ENCODE measurements at places on chromosomes 7 and 10.

GRCh38 chr7:5633161-5634106 is 148.0 kb downstream of the RNF216 start:
- no peak for DNase-seq

DNA sequence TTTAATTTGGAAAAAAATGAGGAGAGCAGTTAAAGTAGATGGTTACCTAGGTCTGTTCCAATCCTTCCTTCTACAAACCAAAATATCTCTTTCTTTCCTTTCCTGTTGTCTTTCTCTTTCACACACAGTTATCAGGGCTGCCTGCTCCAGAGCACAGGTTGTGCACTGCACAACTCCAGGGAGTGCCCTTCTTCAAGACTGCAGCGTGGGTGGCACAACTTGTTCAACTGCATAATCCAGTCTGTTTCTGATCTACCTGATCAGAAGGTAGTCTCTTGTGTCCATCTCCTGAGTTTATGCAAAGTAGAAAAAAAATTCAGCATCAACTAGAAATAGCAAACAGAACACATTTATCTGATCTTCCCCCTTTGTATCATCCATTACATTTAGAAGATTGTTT is 78.1 kb upstream of the COL13A1 start:
- DNase-seq, result no peak

DNA sequence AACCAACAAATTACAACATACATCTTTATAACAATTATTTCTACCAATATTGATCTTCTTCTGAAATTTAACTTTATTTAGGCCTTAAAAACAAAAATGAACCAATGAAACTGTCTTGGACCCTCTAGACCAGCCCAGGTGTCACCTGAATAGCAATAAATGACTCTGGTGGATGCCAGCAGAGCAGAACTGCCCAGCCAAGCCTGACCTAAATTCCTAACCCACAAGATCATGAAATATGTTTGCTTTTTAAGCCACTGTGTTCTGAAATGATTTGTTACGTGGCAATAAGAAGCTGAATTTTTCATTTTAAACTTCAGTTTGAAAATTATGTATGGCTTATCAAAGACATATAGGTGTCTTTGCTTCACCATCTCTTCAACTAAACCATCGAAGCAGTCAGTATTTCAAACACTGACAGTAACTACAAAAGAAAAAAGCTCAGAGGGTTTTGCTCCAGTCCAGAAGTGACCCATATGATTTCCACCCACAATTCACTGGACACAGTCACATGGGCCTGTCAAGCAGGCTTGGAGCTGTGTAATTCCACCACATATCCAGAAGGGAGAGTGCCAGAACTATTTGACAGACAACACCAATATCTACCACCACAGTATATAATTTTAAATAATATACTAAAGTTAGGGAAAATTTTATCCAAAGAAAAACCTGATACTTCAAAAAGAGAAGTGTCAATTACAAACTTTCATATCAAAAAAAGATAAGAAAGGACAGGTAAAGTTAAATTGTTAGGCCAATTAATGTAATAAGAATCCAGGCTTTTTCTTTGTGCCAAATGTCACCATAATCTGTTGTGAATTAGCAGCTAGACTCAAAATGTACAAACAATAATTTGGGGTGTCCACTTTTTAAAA is 94.5 kb downstream of the KMT2C start:
- DNase-seq, result peak; percentile 36

DNA sequence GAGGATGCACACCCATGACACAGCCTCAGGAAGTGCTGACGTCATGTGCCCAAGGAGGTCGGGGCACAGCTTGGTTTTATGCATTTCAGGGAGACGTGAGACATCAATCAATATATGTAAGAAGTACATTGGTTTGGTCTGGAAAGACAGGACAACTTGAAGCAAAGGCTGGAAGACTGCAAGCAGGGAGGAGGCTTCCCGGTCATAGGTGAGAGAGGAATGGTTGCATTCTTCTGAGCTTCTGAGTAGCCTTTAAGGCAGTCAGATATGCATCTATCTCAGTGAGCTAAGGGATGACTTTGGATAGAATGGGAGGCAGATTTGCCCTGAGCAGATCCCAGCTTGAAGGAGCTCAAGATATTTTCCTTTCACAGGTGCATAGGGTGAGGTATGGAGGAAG is 349.5 kb downstream of the TYW1 start:
- no peak for DNase-seq

DNA sequence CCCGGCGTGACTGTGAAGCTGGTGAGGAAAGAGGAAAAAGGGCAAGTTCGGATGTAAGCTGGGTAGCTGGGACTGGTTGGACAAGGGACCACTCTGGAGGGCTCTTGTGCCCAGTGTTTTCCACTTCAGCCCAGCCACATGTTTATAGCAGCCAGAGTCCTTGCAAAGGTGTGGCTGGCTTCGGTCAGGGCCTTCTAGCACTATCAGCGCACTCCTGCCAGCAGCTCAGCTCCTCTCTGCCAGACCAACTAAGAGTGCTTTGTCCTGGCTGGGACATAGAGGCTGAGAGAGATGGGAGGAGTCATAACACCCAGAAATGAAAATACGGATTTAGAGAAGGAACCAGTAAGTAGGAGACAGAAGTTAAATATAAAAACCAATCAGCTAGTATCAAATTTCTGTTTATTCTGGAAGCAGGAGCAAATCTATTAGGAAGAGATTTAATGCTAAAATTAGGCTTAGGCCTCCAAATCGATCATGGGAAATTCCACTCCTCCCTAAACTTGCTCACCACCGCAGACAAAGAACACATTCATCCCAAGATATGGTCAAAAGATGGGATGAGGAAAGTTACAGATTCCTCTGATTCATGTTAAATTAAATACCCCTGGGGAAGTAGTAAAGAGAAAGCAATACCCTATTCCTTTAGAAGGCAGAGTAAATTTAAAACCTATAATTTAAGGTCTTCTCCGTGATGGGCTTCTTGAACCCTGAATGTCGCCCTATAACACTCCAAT is 135.0 kb downstream of the RALA start:
- no peak for DNase-seq

GRCh38 chr10:12823328-12823727 is 178.2 kb downstream of the CCDC3 start:
- DNase-seq, result no peak

DNA sequence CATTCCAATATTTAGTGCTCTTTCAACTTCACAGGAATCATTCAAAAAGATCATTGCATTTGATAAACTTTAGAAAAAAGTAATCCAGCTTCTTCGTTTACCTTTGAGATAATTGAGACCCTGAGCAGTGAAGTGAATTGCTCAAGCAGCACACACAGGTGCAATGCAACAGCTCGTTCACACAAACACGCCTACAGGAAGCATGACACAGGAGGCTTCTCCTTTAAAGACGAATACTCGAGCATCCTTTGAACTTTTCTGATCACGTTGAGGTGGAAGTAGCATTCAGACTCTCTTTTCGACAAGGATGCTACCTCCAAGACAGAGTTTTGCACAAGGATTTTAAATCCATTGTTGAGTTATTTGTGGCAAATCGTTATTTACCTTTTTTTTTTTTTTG is 18.0 kb upstream of the RSU1 start:
- no peak for DNase-seq

DNA sequence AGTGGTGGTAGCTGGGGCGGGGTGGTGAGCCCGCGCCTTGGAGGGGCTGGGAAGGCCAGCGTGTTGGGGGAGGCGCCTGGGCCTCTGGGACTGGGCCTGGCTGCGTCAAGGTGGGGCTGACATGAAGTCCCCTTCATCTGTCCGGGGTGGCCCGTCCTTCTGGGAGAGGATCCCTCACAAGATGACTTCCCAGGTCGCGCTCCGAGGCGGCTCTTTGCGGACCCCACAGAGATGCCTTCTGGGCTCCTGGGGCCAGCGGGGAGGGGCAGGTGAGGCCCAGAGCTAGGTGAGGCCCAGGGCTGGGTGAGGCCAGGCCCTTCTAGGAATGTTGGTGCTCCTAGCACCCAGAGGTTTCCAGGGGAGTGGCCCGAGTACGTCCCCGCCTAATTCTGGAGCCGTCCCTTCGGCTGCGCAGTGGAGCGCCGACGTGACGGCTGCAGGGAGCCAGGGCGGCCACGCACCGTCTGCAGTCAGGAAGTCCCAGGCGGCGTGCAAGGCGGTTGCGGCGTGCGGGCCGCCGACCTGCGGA is 58.2 kb upstream of the NUPR2 start:
- DNase-seq, result no peak

DNA sequence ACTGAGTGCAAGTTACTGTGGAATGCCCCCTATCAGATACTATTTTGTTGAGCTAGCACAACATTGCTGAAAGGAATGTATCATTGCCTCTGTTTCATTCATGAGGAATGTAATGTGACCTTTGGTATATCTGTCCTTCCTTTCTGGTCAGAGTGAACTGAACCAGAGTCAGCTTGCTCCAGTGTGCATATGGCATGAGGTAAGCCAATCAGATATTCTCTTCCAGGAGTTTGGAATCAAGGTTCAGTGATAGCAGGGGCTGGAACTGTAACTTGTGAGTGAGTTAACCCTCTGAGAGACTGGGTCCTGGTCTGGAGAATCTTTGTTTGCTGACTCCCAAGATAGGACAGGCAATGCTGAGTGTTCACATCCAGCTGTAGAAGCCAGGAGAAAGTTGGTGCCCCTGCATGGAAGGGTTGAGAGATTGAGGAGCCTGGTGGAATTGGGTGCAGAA is 45.3 kb upstream of the OSBPL3 start:
- DNase-seq, result no peak

DNA sequence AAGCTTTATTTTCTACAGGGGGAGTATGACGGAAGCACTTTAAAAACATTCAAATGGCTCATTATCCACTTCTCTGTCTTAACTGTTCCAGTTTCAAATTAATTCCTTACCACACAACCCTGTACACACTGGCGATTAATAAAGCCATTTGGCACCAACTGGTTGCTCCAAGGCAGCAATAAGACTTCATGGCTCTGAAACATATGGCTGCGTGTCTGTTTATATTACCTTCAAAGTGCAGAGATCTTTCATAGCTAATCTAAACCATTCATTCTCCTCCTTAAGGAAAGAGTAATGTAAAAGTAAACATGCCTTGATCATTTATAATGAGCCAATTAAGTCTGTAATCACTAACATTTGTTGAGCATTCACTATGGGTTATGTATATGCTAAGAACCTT is 325.7 kb downstream of the PARD3 start:
- DNase-seq, result no peak

DNA sequence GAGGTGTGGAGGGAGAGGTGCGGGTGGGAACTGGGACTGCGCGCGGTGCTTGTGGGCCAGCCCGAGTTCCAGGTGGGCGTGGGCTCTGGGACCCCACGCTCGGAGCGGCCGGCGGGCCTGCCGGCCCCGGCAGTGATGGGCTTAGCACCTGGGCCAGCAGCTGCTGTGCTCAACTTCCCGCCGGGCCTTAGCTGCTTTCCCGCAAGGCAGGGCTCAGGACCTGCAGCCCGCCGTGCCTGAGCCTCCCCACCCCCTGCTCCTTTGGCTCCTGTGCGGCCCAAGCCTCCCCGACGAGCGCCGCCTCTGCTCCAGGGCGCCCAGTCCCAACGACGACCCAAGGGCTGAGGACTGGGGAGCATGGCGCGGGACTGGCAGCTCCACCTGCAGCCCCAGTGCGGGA is 232.7 kb downstream of the FGFR2 start:
- no peak for DNase-seq

GRCh38 chr7:96484091-96484490 is 162.2 kb upstream of the SLC25A13 start:
- DNase-seq, result no peak

DNA sequence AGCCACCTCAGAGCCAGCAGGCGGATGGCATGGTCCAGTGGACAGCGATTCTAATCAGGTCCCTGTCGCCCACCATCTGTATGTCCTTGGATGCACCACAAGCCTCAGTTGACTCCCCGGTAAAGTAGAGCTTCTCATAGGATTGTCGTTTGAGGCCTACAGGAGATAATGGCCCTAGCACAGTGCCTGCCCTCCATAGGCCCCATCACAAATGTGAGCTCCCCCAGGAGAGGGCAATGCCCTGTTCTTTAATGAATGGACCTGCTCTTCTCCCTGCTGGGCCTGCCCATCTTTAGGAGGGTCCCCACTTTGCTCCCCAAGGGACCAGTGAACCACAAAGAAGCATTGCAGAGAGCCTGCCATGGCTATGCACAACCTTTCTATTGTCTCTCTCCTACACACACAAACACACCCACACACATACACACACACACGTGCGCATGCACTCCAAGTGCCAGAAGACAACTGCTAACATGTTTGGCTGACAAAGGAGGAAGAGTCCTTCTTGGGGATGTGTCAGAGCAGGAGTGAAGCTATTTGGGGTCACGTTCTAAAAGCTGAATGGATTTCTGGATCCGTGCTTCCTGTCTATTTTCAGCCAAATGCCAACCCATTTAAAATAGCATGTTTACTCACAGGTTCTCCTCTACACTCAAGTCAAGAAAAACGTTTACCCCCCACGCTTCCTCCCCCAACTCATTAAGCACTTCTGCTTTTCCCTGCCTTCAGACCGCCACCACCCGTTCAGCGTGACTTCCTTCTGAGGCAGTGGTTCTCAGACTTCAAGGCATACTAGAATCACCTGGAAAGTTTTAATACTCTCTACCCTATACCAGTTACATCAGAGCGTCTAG is 196.1 kb downstream of the GRID1 start:
- DNase-seq, result no peak

Measured in NCI-H526 treated with DMSO at 0.1 percent for 48 hours (cell line).